H9 (cell line): ENCODE measurements at places on chromosomes 11 and 22. TPM values are rescaled to one million over a fixed set of nuclear protein-coding genes. Genes with fewer than 3 reads are reported as not detected.

The EIF3F gene
- total RNA-seq, result 346 and 348 TPM in 2 replicates

The OPCML gene
- total RNA-seq, result 0.46 and 0.94 TPM in 2 replicates

The OR4D5 gene
- not detected in 2 replicates for total RNA-seq

The TST gene
- total RNA-seq, result 31.2 and 31.9 TPM in 2 replicates

The MIOX gene
- 1.4 and 1.5 TPM in 2 replicates for total RNA-seq

DNA sequence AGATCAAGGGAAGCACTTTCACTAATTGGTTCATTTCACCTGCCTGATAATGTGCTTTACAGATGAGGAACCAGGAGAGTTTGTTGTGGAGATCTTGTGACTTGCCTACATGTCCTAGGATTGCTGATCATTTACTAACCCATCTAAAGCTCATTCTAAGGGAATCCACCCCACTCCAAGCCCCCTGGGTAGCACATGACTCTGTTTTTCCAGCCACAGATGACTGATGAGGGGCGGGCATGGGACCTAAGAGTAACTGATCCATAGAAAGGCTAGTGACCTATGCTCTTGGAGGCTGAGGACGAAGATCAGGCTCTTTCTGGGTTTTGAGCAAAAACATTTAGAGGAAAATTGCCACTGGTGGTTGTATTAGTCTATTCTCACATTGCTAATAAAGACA lies 378.1 kb downstream of the CADM1 start:
- no peaks in the 10 kb centered on the region for H3K27me3 ChIP-seq
- H3K36me3 ChIP-seq, result no peaks in the 10 kb centered on the region
- H3K4me3 ChIP-seq, result no peak overlapping the region
- no peak overlapping the region for H3K27ac ChIP-seq

DNA sequence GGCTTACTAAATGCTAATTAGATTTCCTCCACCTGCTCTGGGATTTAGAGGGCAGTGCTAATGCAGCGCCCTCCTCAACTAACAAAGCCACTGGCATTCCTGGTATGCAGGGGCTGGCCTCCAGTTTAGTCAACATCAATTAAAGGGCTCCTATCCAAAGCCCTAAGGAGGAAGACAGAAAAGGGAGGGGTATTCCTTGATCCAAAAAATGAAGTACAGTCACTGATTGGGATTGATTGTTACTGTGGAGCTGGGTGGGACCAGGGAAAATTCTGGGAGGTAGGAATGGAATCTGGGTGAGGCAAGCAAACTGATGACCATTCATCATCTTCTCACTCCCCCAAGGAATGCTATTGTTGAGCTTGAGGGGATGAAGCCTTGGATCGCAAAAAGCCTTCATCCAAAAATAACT lies 52.2 kb downstream of the GAB2 start:
- H3K4me3 ChIP-seq, result no peak overlapping the region
- peak; percentile 86 for DNase-seq
- H3K4me1 ChIP-seq, result peaks cover 9% of the 10 kb centered on the region; the same call in 1 of the 2 replicates
- peak overlapping the region; percentile 20 for H3K27ac ChIP-seq
- no peaks in the 10 kb centered on the region for H3K36me3 ChIP-seq
- no peaks in the 10 kb centered on the region for H3K27me3 ChIP-seq

DNA sequence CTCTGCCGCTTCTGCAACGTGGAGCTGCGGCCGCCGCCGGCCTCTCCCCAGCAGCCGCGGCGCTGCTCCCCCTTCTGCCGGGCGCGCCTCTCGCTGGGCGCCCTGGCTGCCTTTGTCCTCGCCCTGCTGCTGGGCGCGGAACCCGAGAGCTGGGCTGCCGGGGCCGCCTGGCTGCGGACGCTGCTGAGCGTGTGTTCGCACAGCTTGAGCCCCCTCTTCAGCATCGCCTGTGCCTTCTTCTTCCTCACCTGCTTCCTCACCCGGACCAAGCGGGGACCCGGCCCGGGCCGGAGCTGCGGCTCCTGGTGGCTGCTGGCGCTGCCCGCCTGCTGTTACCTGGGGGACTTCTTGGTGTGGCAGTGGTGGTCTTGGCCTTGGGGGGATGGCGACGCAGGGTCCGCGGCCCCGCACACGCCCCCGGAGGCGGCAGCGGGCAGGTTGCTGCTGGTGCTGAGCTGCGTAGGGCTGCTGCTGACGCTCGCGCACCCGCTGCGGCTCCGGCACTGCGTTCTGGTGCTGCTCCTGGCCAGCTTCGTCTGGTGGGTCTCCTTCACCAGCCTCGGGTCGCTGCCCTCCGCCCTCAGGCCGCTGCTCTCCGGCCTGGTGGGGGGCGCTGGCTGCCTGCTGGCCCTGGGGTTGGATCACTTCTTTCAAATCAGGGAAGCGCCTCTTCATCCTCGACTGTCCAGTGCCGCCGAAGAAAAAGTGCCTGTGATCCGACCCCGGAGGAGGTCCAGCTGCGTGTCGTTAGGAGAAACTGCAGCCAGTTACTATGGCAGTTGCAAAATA lies 816 bp downstream of the PDE3B start:
- H3K27me3 ChIP-seq, result peaks cover 2% of the 10 kb centered on the region; the same call in 1 of the 2 replicates
- H3K36me3 ChIP-seq, result no peaks in the 10 kb centered on the region
- no peak overlapping the region for H3K27ac ChIP-seq
- 0 out of 2 replicates have a peak, but pooled peaks cover 2% of the 10 kb centered on the region for H3K4me1 ChIP-seq
- DNase-seq, result peak; percentile 63

The OR51D1 gene
- total RNA-seq, result not detected in 2 replicates

The OR52H1 gene
- not detected in 2 replicates for total RNA-seq

DNA sequence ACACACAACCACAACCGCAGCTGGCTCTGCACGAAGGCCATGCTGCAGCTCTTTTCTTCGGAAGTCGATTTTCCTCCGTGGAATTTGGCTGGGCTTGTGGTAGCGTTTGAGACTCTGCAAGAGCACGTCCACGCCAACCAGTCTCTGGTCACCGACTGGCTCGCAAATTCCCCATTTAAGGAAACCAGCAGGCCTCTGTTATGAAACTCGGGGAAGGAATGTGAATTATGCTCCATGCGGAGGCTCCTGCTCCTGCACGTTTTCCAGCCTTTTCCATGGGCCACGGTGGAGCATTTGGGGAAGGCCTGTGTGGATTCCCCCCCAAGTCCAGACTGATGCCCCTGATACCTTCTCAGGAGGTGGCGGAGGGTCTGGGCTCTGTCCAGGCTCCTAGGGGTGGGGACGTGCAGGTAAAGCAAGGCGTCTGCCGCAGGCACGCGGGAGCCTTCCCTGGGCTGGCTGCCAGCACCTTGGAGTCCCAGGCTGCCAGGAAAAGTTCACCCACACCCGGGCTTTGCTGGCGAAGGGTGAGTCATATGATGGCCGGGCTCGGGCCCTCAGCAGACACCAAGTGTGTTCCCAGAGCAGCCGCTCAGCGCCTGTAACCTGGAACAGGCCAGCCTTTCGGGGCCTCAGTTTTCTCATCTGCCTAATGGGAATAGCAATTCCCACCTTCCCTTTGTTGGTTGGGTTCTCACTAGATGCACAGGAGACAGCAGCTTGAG lies 41.9 kb downstream of the LRP5 start:
- H3K27me3 ChIP-seq, result no peaks in the 10 kb centered on the region
- H3K27ac ChIP-seq, result no peak overlapping the region
- no peak for DNase-seq
- H3K4me3 ChIP-seq, result no peak overlapping the region

GRCh38 chr22:27858626-27859025 lies 57.1 kb upstream of the MN1 start:
- H3K36me3 ChIP-seq, result peaks cover 60% of the 10 kb centered on the region
- H3K4me1 ChIP-seq, result peaks cover 5% of the 10 kb centered on the region; the same call in 1 of the 2 replicates
- H3K27me3 ChIP-seq, result no peaks in the 10 kb centered on the region
- no peak for DNase-seq
- no peak overlapping the region for H3K27ac ChIP-seq

GRCh38 chr22:49370627-49371301 lies 456.9 kb downstream of the BRD1 start:
- H3K4me1 ChIP-seq, result no peaks in the 10 kb centered on the region
- H3K27ac ChIP-seq, result no peak overlapping the region
- no peaks in the 10 kb centered on the region; the same call in 1 of the 2 replicates for H3K36me3 ChIP-seq
- H3K4me3 ChIP-seq, result no peak overlapping the region
- no peaks in the 10 kb centered on the region for H3K27me3 ChIP-seq

The SERPING1 gene
- 35.2 and 37.9 TPM in 2 replicates for total RNA-seq

DNA sequence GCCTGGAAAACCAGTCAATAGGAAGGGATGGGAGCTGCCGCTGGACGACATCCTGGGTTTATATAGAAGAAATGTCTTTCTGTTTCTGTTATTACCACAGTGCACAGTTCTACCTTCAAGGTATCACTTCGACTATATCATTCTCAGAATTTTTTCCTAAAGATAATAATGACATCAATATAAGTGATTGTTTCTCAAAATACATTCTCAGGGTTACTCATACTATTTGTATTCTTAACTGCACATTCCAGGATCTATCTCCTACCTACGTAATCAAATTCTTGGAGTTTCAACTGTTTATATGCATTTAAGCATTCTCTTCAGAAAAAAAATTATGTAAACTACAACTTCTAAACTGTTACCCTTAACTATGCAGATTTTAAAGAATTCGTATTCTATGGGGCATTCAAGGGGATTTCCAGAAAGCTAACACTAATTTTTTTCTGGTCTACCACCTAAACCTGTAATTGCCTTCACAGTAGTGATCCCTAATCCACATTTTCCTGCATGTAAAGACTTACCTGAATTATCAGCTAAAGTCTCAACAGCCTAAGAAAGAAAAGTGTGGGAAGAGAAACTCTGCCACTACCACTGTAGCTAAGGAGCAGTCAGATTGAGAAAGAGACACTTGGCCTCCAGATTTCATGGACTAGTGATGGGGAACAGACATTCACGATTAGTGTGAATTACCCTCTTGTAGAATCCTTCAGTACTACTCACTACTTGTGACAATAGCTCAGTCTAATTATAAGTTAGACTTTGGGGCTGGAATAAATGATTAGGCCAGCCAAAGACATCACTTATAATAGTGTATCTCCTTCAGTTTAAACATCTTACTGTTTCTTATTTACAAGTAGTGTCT lies at the start of gene OR51B5:
OR51B5 (minus strand) TSS at position 51 of the 862 bp plus-strand sequence; CDS start at position 51, 0 bp downstream.
- no peak within 1 kb of the TSS for H3K27ac ChIP-seq
- no peak for DNase-seq
- H3K4me3 ChIP-seq, result no peak within 1 kb of the TSS

The OR2AG2 gene
- 0.26 and 0.33 TPM in 2 replicates for total RNA-seq

The HTR3A gene
- total RNA-seq, result 3.5 and 4.1 TPM in 2 replicates

DNA sequence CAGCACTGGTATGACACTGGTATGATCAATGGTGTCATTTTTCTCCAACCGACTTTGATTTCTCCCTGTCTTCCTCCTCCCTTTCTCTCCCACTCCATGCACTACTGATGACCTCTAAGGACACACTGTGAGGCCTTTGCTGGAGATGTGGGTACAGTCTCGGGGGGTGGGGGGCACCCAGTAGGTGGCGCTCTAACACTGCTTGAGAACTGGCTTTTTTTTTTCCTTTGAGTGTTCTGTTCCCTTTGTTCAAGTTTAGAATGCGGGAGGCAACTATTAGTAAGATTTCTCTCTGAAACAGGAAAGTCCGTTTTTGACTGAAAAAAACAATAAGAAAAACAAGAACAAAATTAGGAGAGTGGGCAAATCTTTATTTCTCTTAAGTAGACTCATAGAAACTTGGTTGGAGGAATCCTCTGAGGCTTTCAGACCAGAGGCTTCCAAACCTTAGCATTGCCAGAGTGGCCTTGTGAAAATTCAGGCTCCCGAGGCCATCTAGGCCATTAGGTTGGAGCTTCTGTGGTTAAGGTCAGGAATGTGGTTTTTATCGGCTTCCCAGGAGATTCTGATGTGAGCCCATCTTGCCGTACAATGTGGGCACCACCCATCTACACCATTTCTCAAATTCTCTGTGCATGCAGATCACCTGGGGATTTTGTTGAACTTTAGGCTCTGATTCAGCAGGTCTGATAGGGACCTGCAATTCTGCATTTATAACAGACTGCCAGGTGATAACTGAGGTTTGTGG lies 43.2 kb downstream of the PANX1 start:
- no peaks in the 10 kb centered on the region for H3K27me3 ChIP-seq
- no peak overlapping the region for H3K27ac ChIP-seq
- DNase-seq, result peak; percentile 73
- H3K4me3 ChIP-seq, result no peak overlapping the region
- peaks cover 4% of the 10 kb centered on the region; the same call in 1 of the 2 replicates for H3K4me1 ChIP-seq

The UCP3 gene
- 0.77 and 0.85 TPM in 2 replicates for total RNA-seq

DNA sequence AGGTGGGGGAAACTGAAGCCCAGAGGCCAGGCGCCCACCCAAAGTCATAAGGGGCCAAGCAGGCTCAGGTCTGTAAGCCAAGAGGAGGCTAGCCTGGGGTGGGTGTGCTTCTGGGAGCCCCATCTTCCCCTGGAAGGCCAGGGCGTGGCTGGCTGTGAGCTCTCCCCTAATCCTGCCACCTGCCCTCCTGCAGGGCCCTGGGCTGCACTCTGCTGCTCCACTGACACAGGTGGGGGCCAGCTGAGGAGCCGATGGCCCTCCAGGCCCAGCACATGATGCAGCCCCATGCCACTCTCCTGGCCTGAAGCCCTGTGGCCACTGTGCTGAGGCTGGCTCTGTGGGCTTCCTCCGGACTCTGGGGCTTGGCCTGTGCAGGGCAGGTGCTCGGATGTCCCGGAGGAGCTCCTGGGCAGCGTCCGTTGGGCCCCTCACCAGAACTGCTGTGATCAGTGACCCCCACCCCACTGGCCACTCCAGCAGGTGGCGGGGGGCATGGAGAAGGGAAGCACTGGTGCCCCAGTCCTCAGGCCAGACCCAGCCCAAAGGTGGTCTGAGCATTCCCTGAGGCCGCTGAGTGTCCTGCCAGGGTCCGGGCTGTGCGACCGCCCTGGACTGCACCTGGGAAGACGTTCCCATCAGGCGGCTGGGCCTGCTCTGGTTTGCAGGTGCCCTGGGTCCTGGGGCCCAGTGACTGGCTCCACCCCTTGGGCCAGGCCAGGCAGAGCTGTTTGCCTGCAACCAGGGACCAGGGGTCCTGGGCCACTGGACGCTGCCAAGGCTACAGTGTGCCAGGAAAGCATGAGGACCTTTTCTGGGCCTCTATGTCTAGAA lies 8.5 kb downstream of the PIM3 start:
- H3K36me3 ChIP-seq, result peaks cover under 1% of the 10 kb centered on the region
- H3K4me3 ChIP-seq, result no peak overlapping the region
- no peaks in the 10 kb centered on the region for H3K27me3 ChIP-seq
- H3K4me1 ChIP-seq, result no peaks in the 10 kb centered on the region; the same call in 1 of the 2 replicates

The CLP1 gene
- 35.5 and 37.4 TPM in 2 replicates for total RNA-seq
